Tibial nerve (tissue), 4 donors: ENCODE measurements at places on chromosomes 4 and X. TPM values are rescaled to one million over a fixed set of nuclear protein-coding genes. Genes with fewer than 3 reads are reported as not detected.

GRCh38 chr4:87624698-87625097, 16.4 kb downstream of the DSPP start:
- DNase-seq = no peak

DNA sequence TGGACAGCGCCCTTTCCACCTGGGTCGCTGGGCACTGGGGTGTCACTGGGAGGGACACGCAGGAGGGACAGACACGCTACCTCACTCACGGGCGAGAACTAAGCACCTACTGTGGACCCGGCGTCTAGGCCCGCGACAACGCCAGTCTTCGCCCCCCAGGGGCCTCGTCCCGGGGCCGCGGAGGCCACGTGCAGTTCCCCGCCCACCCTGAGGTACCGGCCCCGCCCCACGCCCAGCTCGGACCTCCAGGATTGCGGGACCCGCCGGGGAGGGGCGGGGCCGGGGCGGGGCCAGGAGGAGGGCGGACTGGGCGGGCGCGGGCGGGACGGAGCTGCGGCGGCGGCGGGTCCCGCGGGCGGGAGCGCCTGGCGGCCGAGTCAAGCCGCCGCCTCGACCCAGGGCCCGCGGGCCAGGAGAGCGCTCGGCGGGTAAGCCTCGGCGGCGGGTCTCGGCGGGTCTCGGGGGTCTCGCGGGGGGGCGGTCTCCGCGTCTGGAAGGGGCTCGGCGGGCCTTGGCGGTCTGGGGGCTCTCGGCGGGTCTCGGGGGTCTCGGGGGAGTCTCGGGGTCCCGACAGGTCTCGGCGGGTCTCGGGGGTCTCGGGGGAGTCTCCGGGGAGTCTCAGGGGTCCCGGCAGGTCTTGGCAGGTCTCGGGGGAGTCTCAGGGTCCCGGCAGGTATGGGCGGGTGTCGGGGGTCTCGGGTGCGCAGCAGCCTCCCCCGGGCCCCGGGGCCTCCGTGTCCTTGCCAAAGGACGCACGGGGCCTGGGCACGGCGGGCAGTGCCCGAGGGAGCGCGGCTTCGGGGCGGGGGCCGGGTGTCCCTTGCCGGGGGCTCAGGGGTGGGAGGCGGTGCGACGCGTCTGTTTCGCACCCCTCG, at the start of gene SH3BP2:
TSS of gene SH3BP2 (plus strand) at position 375 of the 875 bp plus-strand sequence. CDS start 27,533 bp downstream, outside the sequence.
- DNase-seq = peak; percentile 62

- DNase-seq = no peak
Observed at GRCh38 chr4:101782546-101782945, 8.0 kb upstream of the BANK1 start.

DNA sequence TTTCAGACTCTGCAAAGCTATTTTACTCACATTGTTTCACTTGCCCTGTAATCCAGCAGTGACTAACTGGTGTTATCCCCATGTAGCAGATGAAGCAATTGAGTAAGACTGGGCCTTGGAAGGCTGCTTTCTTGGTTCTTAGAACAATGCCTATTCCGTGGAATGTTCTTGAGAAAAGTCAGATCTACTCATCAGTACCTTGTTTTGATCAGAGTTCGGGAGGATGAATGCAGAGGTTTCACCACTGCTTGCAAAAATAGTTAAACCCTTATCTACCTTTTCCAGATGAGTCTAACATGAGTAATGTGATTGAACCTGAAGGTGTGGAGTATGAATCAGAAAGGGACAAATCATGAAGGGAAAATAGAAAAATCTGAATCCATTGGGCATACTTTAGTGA, 1.8 kb downstream of the MAOB start:
- no peak for DNase-seq

DNA sequence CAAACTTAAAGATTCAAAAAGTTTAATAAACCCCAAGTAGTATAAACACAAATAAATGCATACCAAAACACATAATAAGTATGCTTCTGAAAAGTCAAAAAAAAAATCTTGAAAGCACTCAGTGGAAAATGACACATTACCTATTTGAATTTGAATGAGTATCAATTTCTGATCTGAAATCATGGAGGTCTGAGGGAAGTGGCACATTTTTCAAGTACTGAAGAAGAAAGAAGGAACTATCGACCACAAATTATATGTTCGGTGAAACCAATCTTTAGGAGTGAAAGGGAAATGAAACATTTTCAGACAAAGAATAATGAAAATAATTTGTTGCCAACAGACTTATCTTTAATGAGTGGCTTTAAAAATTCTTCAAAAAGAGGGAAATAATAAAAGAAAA, 12.1 kb upstream of the F9 start:
- DNase-seq = no peak

DNA sequence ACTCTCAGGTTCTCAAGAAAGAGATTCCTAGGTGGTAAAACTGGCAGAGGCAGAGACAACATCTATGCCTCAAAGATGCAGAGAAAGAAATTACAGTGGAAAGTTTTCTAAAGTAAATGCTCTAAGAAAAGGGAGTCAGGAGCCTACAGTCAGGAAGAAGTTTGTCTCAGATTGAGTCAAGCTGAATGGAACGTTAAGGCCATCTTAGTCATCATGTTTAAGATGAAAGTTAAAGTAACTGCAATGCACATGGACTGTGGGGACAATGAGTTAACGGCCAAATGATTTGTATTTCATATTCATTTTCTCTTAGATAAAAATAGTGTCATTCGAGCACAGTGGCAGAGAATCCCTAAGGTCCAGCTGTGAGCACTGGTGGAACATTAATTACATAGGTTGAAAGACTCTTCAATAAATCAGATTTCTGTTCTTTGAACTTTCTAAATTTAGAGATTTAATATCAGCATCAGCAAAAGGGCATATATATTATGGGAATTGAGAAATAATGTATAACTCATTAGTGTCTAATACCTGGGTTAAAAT, 384.6 kb downstream of the DTHD1 start:
- DNase-seq = no peak

GRCh38 chr4:155509555-155509954, 132.8 kb upstream of the MAP9 start:
- DNase-seq = no peak

DNA sequence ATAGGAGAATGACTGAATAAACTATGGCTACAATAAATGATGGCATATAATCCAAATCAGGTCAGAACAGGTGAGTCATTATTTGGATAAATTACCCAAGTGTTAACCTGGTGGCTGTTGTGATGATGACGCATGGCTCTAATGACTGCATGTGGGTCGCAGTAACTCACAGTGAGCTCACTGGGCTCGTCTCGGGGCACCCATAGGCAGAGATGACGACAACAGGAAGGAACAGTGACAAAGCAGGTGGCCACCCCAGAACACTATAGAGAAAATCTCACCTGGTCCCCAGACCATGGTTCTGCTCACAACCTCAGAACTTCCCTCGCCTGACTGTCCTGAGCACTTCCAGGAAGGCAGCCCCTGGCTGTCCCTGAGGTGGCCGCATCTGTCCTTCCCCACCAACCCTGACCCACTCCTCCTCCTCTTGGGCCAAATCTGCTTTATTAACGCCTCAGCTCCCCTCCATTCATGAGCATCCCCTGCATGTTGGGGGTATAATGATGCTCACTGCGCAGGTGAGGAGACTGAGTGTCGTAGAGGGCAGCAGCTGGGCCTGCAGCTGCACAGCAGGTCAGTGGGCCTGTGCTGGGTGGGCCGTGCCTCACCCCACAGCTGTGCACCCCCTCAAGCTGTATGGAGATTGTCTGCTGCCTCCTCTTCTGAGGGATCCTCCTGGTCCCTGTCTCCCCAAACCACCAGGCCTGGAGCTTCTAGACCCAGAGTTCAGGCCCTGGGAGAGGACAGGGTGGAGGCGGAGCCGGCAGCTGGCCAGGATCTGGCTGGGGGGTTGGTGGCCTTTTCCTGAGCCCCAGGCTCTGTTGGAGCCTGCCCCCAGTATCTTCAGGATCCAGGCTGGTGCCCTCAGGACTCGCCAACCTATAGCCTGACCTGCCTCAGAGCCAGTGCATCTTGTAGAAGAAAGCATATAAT, 30.9 kb upstream of the FAM156A start:
- no peak for DNase-seq

- DNase-seq = peak; percentile 6
Observed at GRCh38 chrX:50813843-50814661, at the start of gene SHROOM4. Gene SHROOM4 (minus strand): TSS chrX:50814194. CDS start chrX:50814018, 176 bp downstream.

- no peak for DNase-seq
Observed at GRCh38 chr4:15989424-15989823, 26.4 kb upstream of the FGFBP2 start.

GRCh38 chr4:153765894-153766293, 6.1 kb upstream of the RNF175 start:
- DNase-seq = no peak

Gene GALNT7
- 22.4 TPM for total RNA-seq
